ENCODE measurements at places on chromosomes 1 and 21. TPM values are rescaled to one million over a fixed set of nuclear protein-coding genes. Genes with fewer than 3 reads are reported as not detected.

KRTAP19-1 gene
- not detected for total RNA-seq

CTH gene
- total RNA-seq = 27.8 TPM

GRCh38 chr1:98086156-98086555 lies 165.3 kb upstream of the DPYD start:
- DNase-seq = no peak

DNA sequence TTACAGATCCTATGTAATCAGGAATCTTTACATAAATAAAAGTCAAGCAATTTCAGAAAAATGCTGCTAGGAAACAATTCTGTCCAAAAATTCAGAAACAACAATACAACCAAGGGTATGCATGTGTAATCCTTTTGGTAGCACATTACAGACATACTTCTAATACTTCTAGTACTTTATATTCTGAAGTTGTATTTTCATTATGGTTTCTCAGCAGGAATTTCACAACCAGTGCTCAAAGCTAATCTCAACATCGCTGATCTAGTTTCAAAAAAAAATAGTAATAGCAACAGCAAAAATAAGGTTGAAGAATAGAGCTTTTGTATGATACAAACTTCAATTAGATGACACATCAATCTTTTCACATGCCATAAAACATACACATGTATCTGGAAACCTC lies 545.2 kb downstream of the LTN1 start:
- no peak for DNase-seq

LINGO4 gene
- total RNA-seq = not detected

- DNase-seq = no peak
Measured at GRCh38 chr1:51222809-51223208, 13.3 kb upstream of the RNF11 start.

THEM5 gene
- not detected for total RNA-seq

GRCh38 chr1:63829349-63830327 lies 55.8 kb downstream of the ROR1 start:
- DNase-seq = no peak

GRCh38 chr1:15027515-15027986 lies 126.0 kb upstream of the TMEM51 start:
- DNase-seq = peak; percentile 87

KCNJ6 gene
- total RNA-seq = 0.35 TPM

DNA sequence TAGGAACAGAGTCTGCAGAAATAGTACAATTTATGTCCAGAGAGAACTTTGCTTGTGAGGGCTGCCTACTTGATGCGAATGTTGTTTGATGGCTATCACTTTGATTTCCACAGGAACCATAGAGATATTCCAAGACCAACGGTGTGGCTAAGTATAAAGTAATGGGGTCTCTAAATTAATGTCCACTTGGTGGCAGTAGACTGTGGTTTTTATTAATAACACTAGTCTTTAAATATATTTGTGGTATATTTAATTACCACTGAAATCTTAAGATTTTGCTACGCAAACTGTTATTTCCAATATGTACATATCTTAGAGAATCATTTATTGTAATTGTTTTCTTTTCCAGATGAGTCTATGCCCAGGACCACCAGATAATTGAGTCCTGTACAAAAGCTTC lies 647.9 kb downstream of the PLA2G4A start:
- no peak for DNase-seq

TOMM20 gene
- 182 TPM for total RNA-seq

- no peak for DNase-seq
Measured at GRCh38 chr1:100585786-100586185, 47.8 kb downstream of the GPR88 start.

DCST1 gene
- total RNA-seq = not detected

KCNK2 gene
- 0.15 TPM for total RNA-seq

DNA sequence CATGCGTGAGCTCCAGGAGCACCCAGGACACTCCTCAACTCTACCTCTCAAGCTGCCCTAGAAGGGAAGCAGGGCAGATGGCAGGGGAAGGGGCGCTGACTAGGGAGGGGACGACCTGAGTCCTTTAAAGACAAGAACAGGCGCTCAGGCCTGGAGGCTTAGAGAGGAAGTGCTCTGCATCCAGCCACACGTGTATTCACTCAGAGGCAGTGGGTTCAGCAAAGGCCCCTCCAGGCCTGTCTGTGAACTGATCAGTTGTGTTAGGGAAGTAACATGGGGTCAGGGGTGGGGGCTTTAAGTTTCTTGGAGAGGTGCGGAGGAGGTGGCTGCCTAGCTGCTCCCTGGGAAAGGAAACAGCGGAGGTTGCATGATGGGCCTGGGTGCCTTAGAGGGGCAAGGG lies 37.1 kb upstream of the ARF1 start:
- no peak for DNase-seq

Data from WTC11 (cell line).